ENCODE measurements at places on chromosomes 7 and 10. TPM values are rescaled to one million over a fixed set of nuclear protein-coding genes. Genes with fewer than 3 reads are reported as not detected.

- DNase-seq, result no peak
Measured at GRCh38 chr7:158994687-158995086, 138.3 kb downstream of the DYNC2I1 start.

- DNase-seq, result no peak
Measured at GRCh38 chr10:30438021-30438850, 4.3 kb downstream of the MAP3K8 start.

DNA sequence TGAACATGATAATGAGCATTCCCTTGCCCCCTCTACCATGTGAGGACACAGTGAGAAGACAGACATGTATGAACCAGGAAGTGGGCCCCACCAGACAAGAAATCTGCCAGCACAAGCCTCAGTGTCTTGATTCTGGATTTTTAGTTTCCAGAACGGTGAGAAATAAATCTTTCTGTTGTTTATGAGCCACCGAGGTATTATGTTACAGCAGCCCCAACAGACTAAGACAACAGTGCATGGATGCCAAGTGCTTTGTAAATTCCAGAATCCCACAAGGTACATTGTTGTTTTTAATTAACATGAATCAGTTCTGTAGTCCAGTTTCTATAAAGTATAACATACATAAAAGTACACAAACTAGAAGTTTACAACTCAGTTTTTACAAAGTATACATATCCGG is 162.2 kb downstream of the ARHGAP21 start:
- DNase-seq, result no peak

GRCh38 chr10:71256661-71257318 is 44.4 kb downstream of the UNC5B start:
- DNase-seq, result no peak

- DNase-seq, result no peak
Measured at GRCh38 chr10:75572478-75572877, 141.1 kb downstream of the LRMDA start.

GRCh38 chr10:95650232-95650631 is 6.3 kb downstream of the ALDH18A1 start:
- DNase-seq, result no peak

Gene BAMBI
- 2.1 TPM for total RNA-seq

Gene CPA4
- total RNA-seq, result 2.4 TPM

Gene PWWP2B
- 25.3 TPM for total RNA-seq

Data from tongue (tissue), 3 donors.